ENCODE measurements at places on chromosomes 5 and 9. TPM values are rescaled to one million over a fixed set of nuclear protein-coding genes. Genes with fewer than 3 reads are reported as not detected.

DNA sequence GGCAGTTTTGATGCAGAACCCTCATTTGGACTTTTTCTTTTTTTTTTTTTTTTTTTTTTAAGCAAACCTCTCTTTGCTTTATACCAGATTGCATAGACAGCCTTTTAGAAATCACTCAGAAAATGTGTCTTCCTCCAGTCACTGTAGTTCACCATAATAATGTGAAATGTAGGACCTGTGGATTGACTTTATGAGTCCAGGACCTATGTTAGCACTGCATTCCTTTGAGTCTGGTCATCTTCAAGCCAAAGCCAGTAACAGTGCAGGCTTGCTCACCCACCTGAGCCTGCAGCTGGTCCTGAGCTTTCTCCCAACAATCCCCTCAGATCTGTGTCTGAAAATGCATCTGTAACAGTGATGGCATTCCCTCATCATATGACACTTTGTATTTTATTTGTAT lies 110.7 kb upstream of the NFIL3 start:
- no peak for DNase-seq

DNA sequence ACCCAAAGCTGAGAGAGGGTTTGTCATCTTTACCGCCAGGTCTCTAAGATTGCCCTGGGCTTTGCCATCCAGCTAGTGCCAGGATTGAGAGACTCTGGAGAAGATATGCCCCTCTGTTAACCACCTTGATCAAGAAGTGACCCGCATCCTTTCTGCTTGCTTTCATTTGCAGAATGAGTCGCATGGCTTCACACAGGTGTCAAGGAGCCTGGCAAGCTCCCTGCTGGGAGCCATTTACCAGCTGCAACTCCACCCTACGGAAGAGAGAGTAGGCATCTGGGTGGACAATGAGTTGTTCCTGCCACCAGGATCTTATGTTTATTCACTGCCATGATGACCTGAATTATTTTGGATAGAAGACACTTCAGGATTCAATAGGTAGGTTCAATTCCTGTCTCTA lies 43.0 kb downstream of the HSD17B3 start:
- no peak for DNase-seq

- no peak for DNase-seq
Observed at GRCh38 chr5:96257904-96258303, 175.1 kb downstream of the PCSK1 start.

- DNase-seq, result no peak
Observed at GRCh38 chr9:89165880-89166279, 12.7 kb downstream of the SHC3 start.

- no peak for DNase-seq
Observed at GRCh38 chr9:130932255-130933079, 6.6 kb downstream of the FIBCD1 start.

- no peak for DNase-seq
Observed at GRCh38 chr5:19734776-19735175, 253.2 kb downstream of the CDH18 start.

GRCh38 chr9:69463497-69464068 lies 138.6 kb downstream of the ENTREP1 start:
- no peak for DNase-seq

DNA sequence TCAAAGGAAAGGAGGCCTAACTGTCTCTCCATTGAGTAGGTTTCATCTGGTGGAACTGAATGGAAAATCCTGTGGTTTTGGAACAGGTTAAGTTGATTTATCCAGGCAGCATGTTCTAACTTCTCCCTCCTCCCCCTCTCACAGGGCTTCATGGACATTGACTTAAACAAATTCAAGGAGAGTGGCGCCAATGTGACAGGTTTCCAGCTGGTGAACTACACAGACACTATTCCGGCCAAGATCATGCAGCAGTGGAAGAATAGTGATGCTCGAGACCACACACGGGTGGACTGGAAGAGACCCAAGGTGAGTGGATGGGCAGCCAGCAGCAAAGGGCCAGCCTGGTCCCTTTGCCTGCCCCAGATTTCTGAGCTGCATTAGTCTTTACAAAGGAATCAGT lies 183.9 kb downstream of the GRIA1 start:
- no peak for DNase-seq

- DNase-seq, result no peak
Observed at GRCh38 chr9:2385746-2386145, 235.8 kb upstream of the VLDLR start.

GRCh38 chr5:175743676-175744210 lies 85.9 kb downstream of the HRH2 start:
- DNase-seq, result no peak

DNA sequence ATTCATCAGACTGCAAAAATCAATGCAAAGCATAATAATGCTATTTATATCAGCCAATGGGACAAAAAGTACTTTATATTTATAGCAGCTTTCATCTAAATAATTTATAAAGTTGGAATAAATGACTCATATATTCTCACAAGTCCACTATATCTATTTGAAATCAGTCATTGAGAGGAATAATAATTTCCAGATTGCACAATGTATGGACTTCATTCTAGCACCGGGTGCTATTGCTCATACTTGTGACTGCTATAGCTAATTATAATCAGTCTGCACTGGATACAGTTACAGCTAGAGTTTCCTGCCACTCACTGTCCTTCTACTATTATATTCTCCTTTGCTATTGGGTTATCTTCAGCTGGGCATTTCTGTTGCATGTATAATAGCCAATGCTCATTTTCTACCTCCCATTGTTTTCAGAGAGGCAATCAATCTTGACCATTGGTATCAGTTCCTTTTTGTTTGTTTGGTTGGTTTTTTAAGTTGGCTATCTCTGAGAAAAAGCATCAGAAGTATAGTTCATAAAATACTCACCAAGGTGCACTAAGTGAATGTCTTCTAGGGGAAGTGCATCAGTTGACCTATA lies 1.9 kb downstream of the CDH18 start:
- no peak for DNase-seq

- DNase-seq, result no peak
Observed at GRCh38 chr9:79292731-79293280, 279.0 kb upstream of the TLE4 start.

GRCh38 chr5:38524022-38524421 lies 32.4 kb downstream of the LIFR start:
- DNase-seq, result no peak

- DNase-seq, result no peak
Observed at GRCh38 chr5:181045316-181045715, 5.2 kb downstream of the BTNL9 start.

C9orf50 gene
- total RNA-seq, result 1.0 TPM

TRIM36 gene
- 1.3 TPM for total RNA-seq

HARS1 gene
- 45.5 TPM for total RNA-seq

GMCL2 gene
- total RNA-seq, result not detected

TAF1L gene
- total RNA-seq, result 0.03 TPM

BTNL3 gene
- 0.09 TPM for total RNA-seq

MZB1 gene
- 1.1 TPM for total RNA-seq

SMIM33 gene
- total RNA-seq, result 0.17 TPM

HMMR gene
- 1.8 TPM for total RNA-seq

PROB1 gene
- total RNA-seq, result 3.0 TPM

Data from mucosa of gallbladder (tissue), 1 donor.